ENCODE measurements at places on chromosomes 16 and 17.

DNA sequence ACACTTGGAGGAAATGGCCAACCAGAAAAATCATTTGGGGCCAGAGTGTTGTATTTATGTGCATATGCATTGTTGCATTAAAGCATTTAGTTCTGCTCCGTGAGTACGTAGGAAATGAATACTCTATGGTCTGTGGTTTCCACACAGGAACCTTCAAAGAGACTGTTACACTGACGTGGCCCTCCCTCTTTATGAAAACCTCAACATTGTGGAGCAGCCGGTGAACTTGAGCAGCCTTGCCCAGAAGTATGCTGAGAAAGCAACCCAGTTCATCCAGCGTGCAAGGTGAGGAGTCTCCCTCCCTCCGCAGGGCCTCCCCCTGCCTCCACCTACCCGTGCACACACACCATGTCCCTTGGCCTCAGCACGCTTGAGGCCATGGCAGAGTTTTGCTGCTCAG, 65.2 kb downstream of the ARSG start:
- no peak for DNase-seq

GRCh38 chr16:68403704-68404103, 44.6 kb downstream of the SMPD3 start:
- DNase-seq: no peak

DNA sequence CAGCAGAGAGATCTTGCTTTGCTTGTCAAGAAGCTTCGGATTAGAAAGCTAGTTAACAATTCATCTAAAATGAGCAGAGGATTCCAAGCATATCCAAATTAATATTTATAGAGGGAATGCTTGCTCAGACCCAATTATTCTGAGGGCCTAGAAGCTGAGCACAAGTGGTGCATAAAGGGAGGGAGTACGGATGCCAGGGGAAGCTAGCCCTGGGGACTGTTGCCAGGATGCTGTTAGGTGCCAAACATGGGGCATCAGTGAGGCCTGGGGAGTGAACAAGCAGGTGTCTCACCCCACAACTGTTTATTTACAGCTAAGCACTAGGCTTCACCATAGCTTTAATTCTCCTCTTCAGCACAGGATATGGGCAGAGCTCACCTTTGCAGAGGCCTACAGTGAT, 684.1 kb upstream of the C16orf82 start:
- no peak for DNase-seq

- peak; percentile 67 for DNase-seq
Observed at GRCh38 chr17:49003557-49004511, 6.6 kb downstream of the IGF2BP1 start.

GRCh38 chr16:65749506-65749905, 617.0 kb upstream of the CDH5 start:
- DNase-seq: no peak

GRCh38 chr17:64130559-64131001, 636 bp upstream of the ERN1 start:
- no peak for DNase-seq

GRCh38 chr16:78659216-78659615, 559.8 kb downstream of the WWOX start:
- no peak for DNase-seq

DNA sequence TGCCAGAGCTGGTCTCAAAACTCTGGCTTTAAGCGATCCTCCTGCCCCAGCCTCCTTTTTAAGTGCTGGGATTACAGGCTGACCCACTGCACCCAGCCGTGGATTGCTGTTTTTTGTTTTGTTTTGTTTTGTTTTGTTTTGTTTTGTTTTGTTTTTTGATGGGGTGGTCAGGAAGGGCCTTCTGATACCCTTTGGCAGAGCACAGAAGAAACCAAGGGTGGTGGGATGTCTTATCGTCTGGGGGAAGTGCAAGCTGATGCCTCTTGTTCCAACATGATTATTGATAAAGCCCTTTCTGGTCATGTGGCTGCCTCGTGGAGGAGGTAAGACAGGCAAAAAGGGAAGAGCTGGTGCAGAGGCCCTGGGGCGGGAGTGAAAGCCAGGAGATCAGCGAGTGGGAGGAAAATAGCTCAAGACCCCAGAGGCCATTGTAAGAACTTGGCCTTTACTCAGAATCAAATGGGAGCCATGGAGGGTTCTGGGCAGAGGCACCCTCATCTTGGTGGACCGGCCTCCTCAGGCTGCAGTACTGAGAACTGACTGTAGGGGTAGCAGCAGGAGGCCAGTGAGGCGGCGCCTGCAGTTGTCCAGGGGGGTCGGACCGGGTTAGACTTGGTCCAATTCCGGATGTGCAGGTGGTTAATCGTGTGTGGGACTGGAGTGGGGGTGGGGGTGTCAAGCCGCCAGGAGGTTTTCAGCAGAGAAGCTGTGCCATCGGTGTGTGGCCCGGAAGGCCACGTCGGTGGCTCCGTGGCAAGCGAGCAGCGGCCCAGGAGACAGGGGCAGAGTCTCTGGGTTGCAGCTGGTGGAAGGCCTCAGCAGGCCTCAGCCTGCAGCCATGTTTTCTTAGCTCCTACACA, 84.4 kb upstream of the GSE1 start:
- no peak for DNase-seq

- no peak for DNase-seq
Observed at GRCh38 chr17:78252111-78252634, 20.7 kb downstream of the TMEM235 start.

- DNase-seq: no peak
Observed at GRCh38 chr16:3655396-3656159, 1.1 kb downstream of the DNASE1 start.

GRCh38 chr17:41579484-41580243, 7.0 kb downstream of the KRT14 start:
- peak; percentile 78 for DNase-seq

- DNase-seq: no peak
Observed at GRCh38 chr17:32831627-32832243, 45.2 kb downstream of the MYO1D start.

- no peak for DNase-seq
Observed at GRCh38 chr16:53183442-53183841, 128.7 kb downstream of the CHD9 start.

GRCh38 chr16:14196011-14196410, 124.9 kb downstream of the MRTFB start:
- no peak for DNase-seq

DNA sequence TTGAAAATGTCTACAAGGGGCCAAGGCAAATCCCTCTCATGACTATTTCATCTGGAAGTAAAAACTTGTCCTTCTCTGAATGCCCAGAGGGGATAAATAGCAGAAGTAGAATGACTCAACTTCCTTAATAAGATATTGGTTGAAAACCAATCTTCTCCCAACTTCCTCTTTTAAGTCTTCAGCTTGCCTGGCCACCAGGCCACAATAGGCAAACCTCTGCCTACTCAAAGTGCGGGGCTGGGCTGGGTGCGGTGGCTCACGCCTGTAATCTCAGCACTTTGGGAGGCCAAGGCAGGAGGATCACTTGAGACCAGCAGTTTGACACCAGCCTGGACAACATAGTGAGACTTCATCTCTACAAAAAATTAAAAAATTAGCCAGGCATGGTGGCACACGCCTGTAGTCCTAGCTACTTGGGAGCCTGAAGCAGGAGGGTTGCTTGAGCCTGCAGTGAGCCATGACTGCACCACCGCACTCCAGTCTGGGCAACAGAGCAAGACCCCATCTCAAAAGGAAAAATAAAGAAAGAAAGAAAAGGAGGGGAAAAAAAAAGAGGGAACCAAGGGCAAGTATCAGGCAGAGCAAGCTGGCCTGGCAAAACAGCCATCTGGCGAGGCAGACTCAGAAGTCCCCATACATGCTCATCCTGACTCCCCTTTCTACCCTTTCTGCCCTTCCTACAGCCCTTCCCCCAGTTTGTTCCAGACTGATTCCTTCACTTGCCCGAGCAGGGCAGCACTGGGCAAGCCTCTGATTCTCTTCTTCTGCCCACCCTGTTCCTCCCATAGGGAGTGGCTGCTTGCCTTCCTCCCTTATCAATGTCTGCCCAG, 20.6 kb downstream of the MAP3K14 start:
- no peak for DNase-seq

DNA sequence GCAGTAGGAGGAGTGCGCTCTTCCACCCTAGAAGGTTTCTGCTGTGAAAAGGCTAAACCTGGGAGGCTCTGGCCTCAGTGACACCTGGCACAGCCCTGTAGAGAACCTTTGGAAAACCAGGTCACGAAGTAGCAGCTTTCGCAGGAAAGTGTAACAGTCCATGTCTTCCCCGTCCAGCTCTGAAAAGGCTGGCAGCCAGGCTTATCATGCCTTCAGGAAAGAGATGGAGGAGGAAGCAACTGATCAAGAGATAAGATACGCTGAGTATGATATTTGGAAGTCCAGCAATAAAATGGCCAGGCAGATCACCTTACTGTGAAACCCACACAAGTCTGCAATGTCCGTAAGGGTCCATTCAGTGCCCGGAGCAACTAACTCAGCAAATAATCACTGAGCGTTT, 22.3 kb downstream of the TUBD1 start:
- no peak for DNase-seq

DNA sequence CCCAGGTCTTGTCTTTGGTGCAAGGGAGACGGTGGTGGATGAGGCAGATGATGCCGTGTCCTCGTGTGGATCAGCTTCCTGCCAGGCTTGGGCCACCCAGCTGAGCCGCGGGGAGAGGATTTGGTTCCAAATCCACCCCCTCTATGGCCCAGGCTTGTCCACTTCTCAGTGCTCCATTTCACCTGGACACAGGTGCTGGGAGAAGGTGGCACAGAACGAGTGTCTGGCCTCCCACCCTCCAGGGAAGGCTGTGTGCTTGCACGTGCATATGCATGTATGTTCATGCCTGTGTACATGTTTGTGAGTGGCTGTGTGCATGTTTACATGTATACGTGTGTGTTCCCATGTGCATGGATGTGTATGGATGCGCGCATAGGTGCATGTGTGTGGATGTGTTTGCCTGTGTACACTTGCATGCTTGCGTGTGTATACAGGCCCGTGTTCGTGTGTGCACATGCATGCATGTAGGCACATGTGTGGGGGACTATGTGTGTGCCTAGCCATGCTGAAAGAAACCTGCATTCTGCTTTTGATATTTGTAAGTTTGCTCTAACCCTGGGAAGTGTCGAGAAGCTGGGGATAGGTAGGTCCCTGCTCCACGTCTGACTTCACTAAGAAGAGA, 196.3 kb downstream of the IRF8 start:
- DNase-seq: no peak

DNA sequence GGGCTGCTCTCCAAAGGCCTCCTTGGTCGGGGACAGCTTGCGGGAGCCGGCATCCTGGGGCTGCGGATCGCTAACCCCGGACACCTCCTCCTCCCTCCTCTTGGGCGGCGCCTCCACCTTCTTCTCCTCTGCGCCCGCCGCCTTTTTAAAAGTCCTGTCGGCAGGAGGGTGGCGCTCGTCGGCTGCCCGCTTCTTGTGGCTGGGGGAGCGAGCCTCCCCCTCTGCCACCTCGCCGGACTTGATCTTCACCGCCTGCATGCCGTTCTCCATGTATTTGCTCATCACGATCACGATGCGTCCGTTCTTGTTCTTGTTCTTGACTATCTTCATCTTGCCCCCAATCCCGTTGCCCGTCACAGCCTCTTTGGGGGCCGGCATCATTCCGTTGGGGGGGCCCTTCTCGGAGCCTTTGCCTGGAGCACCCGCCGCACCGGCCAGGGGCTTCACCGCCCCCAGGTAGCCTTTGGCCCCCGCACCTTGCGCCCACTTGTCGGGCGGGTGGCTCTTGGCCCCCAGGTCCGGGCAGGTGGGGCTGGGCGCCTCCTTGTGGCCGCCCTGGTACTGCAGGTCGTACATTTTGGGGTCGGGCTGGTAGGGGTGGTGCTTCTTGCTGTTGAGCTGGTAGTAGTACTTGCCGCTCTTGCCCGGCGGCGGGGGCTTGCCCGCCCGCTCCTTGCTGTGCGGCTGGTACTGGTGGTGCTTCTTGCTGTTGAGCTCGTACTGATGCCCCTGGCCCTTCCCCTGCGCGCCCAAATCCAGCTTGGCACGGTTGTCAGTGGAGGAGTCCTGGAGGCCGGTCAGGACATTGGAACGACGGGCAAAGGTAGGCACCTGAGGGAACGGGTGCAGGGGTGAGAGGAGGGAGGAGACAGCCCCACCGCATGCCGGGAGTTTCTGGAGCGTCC, 4.4 kb downstream of the CBX4 start:
- DNase-seq: no peak

DNA sequence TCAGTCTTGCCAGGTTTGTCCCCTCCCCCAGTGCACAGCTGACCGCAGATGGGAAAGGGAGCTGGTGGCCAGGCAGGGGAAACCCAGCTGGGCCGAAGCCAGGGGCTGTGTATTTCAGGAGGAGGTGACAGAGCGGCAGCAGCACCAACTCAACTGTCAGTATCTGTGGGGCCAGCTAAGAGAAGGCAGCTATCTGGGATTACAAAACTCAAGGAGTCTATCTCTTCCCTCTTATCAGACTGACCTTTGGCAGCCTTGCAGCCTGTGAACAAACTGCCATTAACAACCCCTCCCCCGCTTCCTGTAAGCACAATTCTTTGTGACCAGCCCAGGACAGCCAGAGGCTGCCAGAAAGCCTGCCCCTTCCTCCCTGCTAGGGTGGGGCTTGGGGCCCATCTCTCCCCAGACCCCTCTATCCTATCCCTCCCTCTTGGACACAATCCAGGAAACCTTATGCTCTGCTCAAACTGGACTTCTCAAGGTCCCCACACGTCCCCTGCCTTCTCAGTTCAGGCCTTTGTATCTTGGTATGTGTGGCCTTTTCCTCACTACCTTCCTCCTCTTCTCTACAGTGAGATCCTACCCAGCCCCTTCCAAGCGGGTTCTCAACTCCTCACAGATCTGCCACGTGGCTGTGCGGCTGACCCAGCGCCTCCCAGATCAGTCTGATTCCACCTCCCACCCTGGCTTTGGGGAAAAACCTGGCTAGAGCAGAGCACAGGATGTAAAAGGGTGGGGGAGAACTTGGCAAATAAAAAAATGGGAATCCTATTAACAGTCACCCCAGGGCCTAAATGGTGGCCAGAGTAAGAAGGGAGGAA, 10.5 kb downstream of the ST3GAL2 start:
- peak; percentile 95 for DNase-seq

DNA sequence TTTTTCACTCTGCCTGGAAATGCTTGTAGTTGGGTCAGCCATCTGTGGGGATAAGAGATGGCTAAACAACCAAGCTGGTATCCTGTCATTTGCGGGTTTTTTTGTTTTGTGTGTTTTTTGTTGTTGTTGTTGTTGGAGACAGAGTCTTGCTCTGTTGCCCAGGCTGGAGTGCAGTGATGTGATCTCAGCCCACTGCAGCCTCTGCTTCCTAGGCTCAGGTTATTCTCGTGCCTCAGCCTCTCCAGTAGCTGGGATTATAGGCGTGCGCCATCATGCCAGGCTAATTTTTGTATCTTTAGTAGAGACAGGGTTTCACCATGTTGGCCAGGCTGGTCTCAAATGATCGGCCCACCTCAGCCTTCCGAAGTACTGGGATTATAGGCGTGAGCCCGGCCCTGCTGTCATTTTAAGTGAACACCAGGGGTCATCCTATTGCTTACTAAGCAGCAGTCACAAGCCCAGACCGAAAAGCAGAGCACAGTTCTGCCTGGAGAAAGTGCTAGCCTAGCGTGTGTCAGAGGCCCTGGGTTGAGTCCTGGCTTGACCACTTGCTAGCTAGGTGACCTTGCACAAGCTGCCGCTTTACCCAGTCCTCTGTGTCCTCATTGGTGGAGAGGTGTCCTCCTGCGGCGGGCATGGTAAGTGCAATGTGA, 4.6 kb downstream of the SMCR8 start:
- DNase-seq: peak; percentile 63
